ENCODE measurements at places on chromosomes 1 and 21. TPM values are rescaled to one million over a fixed set of nuclear protein-coding genes. Genes with fewer than 3 reads are reported as not detected.
A peak's percentile ranks its signal among the peaks of the same experiment; 100 is the strongest.

SLC37A1 gene
- 21.2 TPM for total RNA-seq

CDK18 gene
- total RNA-seq: 2.6 TPM

- DNase-seq: no peak
These were observed 45.7 kb downstream of the S1PR1 start for GRCh38 chr1:101282314-101283038.

- DNase-seq: no peak
These were observed 15.4 kb upstream of the SUCO start for GRCh38 chr1:172517545-172517944.

- DNase-seq: no peak
These were observed 194.0 kb upstream of the SGIP1 start for GRCh38 chr1:66339944-66340343.

GRCh38 chr1:3795453-3796214 is 664 bp downstream of the LRRC47 start:
- no peak for DNase-seq

DNA sequence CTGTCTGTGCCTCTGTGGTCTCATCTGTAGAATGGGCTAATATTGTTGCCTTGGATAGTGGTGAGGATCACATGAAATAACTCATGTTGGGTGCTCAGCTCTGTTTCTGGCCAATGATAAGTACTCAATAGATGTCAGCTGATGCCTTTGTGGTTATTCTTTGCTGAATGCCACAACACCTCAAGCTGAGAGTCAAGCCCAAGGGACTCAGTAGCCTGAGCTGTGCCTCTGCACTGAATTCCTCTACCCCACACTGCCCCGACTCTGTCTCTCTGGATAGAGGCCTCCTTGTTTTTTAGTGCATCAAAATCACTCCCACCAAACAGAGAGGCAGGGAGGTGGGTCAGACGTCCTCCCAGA is 196.1 kb upstream of the VAMP3 start:
- DNase-seq: no peak

DNA sequence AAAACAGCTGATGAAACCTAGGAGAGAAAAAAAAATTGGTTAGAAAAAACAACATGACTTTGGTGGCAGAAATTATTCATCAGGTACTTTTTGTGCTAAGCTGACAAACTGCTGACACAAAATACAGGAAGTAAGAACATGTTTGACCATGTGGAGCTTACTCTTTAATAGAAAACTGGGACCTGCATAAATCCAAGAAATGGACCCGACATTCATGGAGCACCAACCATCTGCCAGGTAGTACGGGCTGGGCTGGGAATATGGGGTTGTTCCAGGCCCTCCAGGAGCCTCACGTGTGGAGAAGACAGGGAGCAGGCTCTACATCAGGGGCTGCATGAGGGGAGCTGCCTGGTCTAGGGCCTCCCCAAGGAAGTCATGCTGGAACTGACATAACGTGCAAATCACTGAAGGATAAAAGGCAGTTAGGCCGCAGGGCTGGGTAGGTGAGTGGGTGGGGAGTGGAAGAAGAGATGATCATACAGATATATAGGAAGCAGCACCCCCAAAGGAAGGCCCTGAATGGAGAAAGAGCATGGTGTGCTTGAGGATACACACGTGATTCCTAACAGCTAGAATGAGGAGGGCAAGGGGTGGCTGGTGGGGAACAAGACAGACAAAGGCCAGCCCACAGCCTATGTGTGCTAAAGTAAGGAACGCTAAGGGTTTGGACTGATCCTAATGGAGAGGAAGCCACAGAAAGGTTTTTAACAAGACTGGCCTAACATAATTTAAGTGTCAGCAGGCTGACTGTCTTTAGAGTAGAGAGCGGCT is 26.1 kb downstream of the CD58 start:
- DNase-seq: peak; percentile 61

DNA sequence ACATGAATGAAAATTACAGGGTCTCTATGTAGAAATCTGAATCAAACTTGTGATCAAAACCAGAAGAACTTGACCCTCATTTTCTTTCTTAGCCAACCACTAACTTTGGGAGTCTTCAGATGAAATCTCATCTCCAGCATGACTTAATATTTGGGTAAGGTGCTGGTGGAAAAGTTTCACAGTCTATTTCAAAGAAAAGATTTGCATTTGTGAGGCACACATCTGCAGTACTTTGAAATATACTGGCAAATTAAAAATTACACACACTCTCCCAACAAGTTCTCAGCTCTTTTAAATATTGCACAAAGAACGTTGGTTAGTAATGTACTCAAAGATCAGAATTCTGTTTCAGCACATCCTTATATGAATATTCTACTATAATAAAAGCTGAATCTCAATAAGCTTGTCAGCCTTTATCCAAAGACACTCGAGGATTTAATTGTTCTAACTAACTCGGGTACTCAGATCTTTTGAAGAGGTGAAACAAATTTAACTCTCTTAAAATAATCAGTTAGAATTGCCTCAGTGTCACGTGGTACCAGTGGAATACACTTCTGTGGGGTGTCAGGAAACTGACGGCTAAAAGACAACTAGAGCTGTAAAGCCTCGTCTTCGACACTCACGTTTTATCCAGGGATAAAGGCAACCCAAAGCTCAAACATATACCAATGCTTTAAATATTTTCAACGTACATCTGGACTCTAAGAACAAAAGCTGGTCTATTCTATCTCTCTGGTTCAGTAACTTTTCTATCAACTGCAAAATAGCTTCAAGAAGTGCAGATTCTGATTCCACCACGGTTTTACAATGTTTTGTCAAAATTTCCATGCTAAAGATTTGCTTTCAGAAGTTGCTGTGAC is 19.0 kb downstream of the SAMSN1 start:
- DNase-seq: no peak

DNA sequence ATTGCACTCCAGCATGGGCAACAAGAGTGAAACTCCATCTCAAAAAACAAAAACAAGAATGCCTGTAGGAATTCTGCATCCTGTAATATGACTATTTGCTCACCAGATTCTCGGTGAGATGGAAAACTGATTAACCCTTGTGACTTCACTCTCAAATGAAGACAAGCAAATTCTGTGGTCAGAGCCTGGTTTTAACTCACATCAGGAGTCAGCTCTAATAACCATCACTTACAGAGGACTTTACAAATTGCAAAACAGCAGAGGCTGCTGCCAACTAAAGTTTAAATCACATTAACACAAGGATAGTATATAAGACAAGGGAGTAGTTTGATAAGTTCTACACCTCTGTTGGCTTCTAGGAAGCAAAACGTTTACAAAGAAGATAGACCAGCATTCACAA is 35.7 kb upstream of the FAM163A start:
- DNase-seq: no peak

CRNN gene
- total RNA-seq: not detected

- peak; percentile 11 for DNase-seq
These were observed at the start of gene DDAH1 for GRCh38 chr1:85465099-85465785. Gene DDAH1 (minus strand): TSS chr1:85465159. CDS start chr1:85465045, 114 bp downstream.

CD48 gene
- 194 TPM for total RNA-seq

GRCh38 chr1:25106352-25106751 is 126.0 kb downstream of the SYF2 start:
- DNase-seq: peak; percentile 31

GRCh38 chr1:90593312-90593711 is 123.8 kb downstream of the BARHL2 start:
- DNase-seq: no peak

GRCh38 chr21:36892201-36892600 is 74.3 kb downstream of the HLCS start:
- no peak for DNase-seq

LCE3E gene
- total RNA-seq: not detected

- no peak for DNase-seq
These were observed 7.7 kb downstream of the AIM2 start for GRCh38 chr1:159068886-159069285.

All from activated CD4-positive, alpha-beta memory T cell treated with anti-CD3 and anti-CD28 coated beads for 36 hours (primary cell).